NCI-H2107 (cell line): ENCODE measurements at places on chromosomes 6 and 20.

GRCh38 chr6:3610206-3610605 is 141.3 kb downstream of the PXDC1 start:
- DNase-seq: no peak

DNA sequence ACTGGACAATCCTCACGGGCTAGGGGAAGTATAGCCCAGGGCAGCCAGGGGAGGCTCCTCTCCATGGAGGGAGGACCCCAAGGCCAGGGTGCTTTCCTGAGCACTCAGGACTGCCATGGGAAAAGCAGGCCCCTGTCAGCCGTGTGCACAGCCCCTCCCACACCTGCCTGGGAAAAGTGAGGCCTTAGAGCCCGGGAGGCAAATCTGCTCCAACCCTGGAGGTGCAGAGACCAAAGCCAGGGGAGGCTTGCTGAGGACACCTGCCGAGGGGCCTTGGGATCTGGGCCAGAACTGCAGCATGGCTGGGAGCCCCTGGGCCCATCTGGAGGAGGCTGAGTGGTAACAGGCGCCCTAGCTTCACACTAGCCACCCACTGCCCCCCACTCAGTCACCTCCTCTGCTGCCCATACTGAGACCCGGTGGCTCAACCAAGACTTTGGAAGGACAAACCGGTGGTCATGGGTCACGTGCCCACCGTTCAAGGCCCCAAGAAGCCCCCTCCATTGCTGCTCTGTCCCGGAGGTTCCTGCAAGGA is 55.2 kb downstream of the YTHDF1 start:
- no peak for DNase-seq

DNA sequence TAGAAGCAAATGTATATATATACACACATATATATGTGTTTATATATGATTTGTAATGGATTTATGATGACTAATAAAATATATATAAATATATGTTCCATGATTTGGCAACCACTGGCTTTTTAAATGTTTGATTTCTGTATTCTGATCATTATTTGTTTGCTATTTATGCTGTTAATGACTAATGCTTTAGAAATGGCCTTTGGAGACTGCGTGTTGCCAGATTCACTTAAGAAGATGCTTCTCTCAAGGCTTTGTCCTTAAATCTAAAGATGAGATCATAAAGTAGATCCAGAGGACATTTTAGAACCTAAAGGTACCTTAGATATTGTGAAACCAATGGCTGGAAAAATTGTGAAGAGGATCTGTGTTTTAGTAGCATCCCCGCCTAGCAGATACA is 116.0 kb upstream of the SUPT3H start:
- DNase-seq: no peak

DNA sequence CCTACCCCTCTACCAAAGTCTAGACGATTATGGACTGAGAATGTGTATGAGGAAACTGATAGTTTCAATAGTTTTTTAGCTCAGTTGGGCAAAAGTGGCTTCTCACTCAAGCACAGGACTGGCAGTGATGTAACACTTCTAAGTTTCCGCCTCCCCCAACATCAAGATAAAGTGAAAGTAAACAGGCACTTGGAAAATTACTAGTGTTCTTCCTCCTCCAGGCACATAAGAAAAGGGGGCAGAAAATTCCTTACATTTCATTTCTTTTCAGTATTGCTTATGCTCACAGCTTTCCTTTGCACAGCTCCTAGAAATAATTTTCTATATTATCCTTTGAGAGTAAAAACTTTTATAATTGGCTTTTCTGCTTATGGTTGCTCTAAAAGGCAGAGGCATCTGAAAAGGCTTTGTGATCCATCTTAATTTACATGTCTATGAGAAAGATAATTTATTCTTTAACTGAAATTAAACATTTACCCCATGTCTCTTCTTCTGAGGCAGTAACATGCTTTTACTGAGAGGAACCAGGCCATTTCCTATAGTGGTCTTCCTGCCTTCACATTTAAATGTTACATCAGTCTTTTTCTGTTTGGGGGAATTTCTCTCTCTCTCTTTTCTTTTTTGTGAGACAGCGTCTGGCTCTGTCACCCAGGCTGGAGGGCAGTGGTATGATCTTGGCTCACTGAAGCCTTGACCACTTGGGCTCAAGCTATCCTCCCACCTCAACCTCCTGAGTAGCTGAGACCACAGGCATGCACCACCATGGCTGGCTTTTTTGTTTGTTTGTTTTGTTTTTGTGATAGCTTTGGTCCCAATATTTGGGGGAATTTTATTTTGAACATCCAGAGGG is 65.0 kb upstream of the EEF1A1 start:
- peak; percentile 12 for DNase-seq

DNA sequence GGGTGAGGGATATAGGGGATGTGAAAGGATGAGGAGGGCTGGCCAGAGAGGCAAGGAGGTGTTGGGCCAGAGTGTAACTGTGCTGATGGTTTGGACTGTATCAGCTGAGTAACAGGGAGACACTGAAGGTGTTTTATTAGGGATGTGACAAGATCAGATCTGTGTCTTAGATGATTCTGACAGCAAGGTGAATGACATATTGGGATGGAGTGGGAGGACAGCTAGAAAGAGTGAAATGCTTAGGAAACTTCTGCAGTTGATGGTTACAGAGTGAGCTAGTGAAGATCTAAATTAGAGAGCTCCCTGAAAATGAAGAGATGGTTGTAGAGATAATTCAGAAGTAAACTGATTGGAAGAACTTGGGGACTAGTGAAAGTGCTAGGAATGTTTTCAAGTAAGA is 47.2 kb upstream of the ELOVL5 start:
- no peak for DNase-seq

- no peak for DNase-seq
Observed at GRCh38 chr6:130559166-130559565, 193.3 kb downstream of the TMEM200A start.

DNA sequence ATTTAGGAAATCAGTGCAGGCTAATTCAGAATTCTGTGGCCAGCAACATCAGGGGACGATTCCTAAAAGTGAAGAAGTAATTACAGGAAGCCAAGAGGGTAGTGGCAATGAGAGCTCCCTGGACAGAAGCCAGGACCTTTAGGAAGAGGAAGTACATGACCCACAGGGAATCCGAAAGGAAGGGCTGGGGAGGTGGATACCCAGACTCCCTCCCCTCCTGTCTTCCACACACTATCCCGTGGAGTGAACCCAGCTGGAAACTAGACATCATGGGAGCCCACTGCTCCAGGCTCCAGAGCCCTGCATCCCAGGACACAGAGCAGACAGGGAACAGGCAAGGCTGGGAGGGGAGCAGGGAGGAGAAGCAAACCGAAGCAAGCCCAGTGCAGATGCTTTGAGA is 83.0 kb downstream of the SNX5 start:
- no peak for DNase-seq

DNA sequence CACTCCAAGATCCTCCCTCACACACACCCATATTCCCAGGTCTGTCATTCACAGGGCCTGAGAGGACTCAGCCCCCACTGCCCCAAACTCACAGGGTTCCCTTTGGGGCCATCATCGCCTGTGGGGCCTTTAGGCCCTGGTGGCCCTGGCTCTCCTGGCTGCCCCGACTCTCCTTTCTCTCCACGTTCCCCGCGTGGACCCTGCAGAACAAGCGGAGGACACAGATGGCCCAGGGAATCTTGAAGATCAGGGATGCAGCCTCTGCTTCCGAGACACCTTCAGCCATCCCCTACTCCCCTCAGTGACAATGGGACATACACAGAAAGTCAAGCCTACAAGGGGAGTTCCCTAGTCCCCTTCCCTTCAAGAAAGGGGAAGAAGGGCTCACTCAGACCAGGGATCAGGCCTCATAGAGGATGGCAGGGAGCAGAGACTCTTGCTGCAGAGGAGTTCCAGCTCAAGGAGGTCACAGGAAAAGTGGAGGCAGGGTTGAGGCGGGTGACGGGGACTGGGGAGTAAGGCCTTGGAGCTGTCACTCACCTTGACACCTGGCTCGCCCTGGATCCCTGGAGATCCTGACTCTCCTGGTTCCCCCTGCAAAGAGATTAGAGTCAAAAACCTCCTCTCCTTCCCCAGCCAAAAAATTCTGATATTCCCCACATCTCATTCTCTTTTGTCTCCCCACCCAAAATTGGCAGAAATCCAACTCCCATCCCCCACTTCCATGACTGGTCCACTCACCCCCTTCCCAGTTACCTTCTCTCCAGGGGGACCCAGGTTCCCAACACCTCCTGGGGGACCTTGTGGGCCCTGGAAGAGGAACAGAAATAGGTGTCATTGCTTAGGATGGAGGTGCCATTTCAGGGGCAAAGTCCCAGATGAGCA is 22.7 kb downstream of the COL11A2 start:
- no peak for DNase-seq
